Breast epithelium (tissue), 4 donors: ENCODE measurements at places on chromosomes 13 and 19. TPM values are rescaled to one million over a fixed set of nuclear protein-coding genes. Genes with fewer than 3 reads are reported as not detected.

- DNase-seq = no peak
These were observed 30.2 kb downstream of the RXFP2 start for GRCh38 chr13:31769575-31769974.

- DNase-seq = peak; percentile 55
These were observed 770 bp downstream of the HNRNPM start for GRCh38 chr19:8445488-8446001.

- peak; percentile 68 for DNase-seq
These were observed at the start of gene PHLDB3 for GRCh38 chr19:43504426-43505185. Gene PHLDB3, minus strand, starts transcription at chr19:43504746. Its CDS starts 628 bp downstream, at chr19:43504118.

DNA sequence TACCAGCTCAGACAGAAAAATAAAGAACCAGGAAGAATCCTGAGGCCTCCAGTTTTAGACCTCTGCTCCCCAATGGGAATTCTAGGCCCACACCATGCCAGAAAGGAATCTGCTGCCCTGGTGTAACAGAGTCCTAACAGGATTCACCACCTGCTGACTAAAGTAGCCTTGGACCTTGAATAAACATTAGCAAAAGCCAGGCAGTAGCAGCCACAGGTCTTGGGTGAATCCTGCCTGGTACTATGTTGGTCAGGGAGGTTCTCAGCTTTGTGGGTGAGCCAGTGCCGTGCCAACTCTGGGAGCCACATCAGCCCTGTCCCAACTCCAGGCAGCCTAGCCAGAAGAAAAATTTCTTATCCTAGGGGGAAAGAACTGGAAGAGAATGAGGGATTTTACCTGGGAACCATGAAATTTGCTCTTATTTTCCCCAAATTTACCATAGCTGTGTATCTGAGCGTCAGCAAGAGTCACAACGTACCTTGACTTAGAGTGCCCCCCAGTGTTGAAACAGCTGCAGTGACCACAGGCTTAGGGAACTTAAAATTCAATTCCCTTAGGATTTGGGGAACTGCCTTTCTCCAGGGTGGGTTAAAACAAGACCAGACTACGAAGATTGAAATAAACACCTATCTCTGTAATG, 1895.6 kb upstream of the PRR20A start:
- DNase-seq = no peak

The TEX101 gene
- total RNA-seq = not detected

DNA sequence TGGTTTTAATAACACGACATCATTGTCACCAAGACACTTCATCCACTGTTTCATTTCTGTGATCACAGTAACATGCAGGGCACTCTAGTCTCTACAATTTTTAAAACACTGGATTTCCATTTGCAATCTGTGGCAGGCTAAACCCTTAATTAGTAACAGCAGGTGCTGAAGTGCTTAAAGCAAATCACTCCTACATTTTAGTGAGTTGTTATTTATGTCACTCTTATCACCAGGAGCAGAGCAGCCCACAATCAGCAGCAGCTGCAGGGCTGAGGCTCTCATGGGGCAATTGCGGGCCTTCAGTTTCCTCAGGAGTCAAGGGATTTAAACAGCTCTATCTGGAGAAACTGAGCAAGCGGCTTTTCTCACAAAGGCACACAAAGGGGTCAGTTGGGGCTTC, 1.6 kb downstream of the SOHLH2 start:
- no peak for DNase-seq

DNA sequence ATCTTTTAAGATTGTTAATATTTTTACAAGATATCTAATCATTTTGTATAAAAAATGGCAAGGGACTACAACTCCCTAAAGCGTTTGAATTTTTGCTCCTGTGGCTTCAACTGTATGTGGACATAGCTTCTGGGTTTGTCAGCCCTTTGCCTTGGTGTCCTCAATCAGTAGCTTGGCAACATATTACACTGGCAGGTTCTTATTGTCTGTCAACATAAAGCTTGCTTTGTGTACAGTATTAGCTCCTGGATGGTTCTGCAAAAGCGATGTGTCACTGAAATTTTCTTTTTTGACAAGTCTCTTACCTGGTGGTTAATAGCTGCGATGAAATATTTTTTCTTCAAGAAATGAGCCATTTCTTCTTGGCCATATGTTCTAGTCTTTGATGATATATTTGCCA, 190.0 kb downstream of the HS6ST3 start:
- no peak for DNase-seq

GRCh38 chr19:18995804-18996241, 37.5 kb downstream of the SUGP2 start:
- DNase-seq = no peak

The DNMT1 gene
- 55.1 TPM for total RNA-seq

DNA sequence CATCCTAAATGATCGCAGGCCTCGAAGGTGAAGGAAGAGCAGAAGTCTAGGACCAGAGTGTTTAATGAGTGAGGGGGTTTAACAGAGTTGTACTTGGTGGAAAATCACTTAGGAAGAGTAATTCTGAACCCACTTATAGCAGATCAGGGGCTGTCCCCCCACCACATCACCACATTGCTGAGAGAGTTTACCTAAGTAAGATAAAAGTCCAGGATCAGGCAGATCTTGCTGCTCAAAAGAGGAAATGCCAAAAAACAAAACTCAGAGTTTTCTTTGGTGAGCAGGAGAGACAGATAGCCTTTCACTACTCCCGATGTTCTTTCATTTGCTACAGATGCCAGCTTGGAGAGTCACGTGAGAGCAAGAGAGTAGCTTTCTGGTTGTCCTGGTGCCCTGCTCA, 15.4 kb downstream of the ZNF317 start:
- no peak for DNase-seq

GRCh38 chr13:80742033-80742432, 401.1 kb upstream of the SPRY2 start:
- no peak for DNase-seq

The PGLYRP1 gene
- not detected for total RNA-seq

The TLE6 gene
- total RNA-seq = 4.3 TPM

- DNase-seq = no peak
These were observed 110.5 kb downstream of the ZDHHC20 start for GRCh38 chr13:21348488-21349120.

DNA sequence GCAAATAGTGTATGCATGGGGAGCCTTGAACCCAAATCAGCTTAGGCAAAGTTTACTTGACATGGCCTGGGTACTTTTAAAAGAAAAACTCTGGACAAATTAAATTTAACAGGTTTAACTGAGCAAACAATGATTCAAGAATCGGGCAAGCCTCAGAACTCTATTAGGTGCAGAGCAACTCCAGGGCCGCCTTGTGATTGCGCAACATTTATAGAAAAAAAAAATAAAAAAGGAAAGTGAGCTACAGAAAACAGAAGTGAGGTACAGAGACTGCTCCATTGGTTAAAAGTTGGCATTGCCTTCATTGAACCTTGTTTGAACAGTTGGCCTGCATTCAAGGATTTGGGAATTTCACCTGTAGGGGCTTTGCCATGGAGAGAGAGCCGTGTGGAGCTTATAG, 421.0 kb upstream of the TSHZ3 start:
- DNase-seq = no peak

DNA sequence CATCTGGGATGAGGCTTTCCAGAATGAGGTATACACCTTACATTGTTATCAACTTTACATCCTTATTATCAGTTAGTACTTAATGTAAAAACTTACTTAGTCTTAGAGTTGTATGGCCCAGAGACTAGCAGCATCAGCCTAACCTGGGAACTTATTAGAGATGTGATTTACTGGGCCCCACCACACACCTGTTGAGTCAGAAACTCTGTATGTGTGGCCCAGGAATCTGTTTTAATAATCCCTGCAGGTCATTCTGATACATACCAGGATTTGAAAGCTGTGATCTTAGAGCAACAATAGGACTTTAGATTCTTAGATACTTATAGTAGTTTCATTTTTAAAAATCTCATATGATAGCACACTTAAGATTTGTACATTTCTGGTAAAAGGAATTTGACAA, 17.4 kb downstream of the FNDC3A start:
- no peak for DNase-seq

GRCh38 chr19:6906559-6907060, 19.2 kb downstream of the ADGRE1 start:
- no peak for DNase-seq

- no peak for DNase-seq
These were observed 1.4 kb upstream of the MAG start for GRCh38 chr19:35290381-35291127.

DNA sequence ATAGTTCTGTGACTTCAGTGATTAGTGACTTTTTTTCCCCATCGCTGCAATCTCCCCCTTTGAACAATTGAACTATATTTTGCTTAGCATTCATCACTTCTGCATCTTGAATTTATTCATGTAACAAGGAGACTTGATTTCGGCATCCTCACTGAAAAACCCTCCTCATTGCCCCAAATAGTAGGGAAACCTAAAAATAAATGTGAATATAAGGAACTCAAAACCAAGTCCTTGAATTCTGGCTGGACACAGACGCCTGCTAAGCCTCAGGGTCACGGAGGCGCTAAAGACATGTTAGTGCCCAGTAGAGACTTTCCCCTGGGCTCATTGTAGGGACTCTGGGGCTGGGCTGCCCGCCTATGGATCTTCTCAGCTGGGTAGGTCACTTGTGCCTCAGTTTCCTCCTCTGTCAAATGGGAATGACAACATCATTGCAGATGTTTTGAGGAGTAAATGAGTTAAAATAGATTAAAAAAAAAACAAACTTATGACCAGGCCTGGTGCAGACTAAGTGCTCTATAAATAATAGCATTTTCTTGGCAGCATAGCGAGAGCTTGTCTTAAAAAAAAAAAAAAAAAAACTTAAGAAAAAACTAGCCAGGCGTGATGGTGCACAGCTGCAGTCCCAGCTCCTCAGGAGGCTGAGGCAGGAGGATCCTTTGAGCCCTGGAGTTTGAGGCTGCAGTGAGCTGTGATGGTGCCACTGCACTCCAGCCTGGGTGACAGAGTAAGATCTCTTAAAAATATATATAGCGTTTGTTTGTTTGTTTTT, 1.8 kb upstream of the ADGRE5 start:
- DNase-seq = no peak

The RNF17 gene
- total RNA-seq = 0.29 TPM

The ZNF536 gene
- not detected for total RNA-seq

DNA sequence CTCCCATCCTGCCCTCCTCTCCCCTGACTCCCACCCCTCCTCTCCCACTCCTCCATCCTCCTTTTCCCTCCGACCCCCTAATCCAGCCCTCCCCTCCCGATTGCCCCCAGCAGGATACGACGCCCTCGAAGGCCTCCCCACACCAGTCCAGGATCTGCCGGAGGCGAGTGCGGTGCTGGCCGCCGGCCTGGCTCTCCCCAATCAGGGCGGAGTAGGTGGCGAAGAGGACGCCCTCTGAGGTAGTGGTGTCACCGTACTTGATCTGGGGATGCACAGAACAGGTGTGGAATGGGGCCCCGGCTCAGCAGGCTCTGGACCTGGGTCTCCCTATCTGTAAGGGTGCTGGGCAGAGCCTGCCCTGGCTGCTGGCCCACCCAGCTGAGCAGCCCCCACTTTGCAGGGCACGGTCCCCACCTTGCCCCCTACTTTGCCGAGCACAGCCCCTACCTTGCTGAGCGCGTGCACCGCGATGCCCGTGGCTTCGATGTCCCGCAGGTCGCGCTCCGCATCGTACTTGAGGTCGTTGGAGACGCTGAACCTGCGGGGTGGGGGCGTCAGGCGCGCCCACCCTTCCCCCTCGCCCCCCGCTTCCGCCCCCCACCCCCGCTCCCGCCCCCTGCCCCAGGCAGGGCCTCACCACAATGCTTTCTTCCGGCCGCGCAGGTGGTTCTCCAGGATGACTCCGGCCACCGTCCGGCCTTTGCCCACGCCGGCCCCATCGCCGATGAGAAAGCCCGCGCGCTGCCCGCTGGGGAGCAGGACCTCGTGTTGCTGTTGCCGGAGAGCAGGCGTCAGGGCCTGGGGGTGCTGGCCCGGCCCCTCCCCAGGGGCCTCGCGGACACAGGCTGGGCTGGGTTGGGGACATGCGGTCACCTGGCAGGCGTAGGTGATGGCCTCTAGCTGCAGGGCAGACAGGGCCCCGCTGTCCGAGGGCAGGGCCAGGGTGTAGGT, 18.5 kb downstream of the GPX4 start:
- no peak for DNase-seq

GRCh38 chr13:52652980-52653303, 306 bp downstream of the SUGT1 start:
- no peak for DNase-seq

The CYP4F3 gene
- 0.44 TPM for total RNA-seq

GRCh38 chr13:93226065-93226622, 463 bp upstream of the GPC6 start:
- no peak for DNase-seq

DNA sequence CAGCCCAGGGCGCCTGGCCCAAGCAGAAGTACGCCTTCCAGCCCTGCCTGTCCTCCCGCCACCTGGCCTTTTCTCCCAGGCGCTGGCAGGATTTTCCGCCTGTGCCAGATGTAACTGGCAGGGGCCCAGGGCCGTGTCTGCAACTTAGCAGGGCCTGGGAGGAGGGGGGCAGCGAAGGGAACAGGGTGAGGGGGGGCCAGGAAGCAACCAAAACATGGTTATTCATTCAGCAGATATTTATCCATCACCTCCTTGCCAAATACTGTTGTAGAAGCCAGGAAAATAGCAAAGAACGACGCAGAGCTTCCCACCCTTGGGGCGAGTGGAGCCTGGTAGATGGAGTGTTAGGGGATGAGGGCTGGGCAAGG, 5.6 kb downstream of the TLE6 start:
- peak; percentile 94 for DNase-seq

The ZAR1L gene
- not detected for total RNA-seq

DNA sequence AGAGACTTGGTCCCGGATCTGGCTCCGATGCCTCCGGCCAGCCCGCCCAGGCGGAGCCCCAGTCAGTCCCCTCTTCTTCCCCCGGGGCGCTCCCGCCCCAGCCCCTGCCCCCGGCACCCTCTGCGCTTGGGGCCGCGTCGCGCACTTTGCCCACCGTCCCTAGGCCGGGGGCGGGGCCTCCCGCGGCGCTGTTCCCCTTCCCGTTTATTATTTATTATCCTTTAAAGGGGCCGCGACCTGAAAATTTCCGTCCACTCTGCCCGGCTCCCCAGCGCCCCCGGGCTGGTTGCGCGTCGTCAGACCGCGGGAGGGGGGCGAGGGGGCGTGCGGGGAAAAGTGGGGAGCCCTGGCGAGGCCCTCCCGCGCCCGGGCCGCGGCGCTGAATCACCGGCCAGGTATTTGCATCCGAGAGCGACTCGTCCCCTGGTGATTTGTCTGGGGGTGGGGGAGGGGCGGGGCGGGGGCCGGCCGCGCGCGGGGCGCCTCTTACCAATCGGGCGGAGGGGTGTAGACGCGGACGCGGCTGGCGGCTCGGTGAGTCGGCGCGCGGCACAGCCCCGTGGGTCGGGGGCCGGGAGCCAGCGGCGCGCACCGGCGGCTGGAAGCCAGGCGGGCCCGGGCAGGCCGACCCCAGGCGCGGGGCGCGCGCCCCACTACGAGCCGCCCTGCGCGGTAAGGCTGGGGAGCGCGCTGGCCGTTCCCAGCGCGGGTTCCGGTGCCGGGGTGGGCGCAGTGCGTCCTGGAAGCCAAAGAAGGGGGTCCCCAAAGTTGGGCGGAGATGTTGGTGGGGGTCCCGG, at the start of gene ARID3A:
TSS of gene ARID3A (plus strand) at position 510 of the 797 bp plus-strand sequence. CDS start 3,494 bp downstream, outside the sequence.
- DNase-seq = peak; percentile 72

The RAB3D gene
- total RNA-seq = 23.7 TPM
